ENCODE measurements at places on chromosomes 13 and 19.

- DNase-seq, result no peak
Observed at GRCh38 chr13:29454931-29455481, 140.5 kb downstream of the SLC7A1 start.

- DNase-seq, result no peak
Observed at GRCh38 chr19:29188289-29189032, 24.5 kb downstream of the UQCRFS1 start.

DNA sequence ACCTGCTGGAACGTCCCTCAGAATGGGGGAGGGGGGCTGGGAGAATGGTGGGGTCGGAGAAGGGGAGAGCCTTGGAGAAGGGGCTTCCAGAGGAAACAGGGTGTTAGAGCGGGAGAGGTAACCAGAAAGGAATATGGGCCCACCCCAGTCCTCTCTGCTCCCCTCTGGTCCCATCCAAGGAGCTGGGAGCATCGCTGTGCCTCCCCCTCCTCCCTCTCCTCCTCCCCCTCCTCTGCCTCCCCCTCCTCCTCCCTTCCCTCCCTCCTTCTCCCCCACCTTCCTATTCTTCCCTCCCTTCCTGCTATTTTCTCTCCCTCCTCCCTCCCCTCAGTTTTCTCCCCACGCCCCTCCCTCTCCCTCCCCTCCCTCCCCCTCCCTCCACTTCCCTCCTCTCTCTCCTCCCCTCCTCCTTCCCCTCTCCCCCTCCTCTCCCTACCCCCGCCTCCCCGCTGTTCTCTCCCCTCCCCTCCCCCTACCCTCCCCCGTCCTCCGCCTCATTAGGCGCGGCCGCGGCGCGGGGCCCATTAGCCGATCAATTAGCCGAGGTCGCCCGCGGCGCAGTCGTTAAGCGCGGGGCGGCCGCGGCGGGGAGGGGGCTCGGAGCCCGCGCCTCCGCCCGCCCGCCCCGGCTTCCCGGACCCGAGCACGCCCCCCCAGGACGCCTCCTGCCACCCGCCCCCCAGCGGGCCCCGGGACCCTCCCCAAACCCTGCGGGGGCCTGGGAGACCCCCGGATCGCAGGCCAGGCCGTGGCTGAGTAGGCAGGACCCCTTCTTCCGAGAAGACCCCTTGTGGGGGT lies 15.4 kb downstream of the TLE5 start:
- DNase-seq, result no peak

- DNase-seq, result no peak
Observed at GRCh38 chr13:111899714-111900389, 167.1 kb upstream of the SOX1 start.

- DNase-seq, result no peak
Observed at GRCh38 chr19:30871979-30872378, 477.3 kb downstream of the TSHZ3 start.

GRCh38 chr19:13850910-13851733 lies 25.8 kb upstream of the NANOS3 start:
- peak; percentile 81 for DNase-seq

- DNase-seq, result peak; percentile 63
Observed at GRCh38 chr13:39263033-39263432, 224.8 kb downstream of the NHLRC3 start.

DNA sequence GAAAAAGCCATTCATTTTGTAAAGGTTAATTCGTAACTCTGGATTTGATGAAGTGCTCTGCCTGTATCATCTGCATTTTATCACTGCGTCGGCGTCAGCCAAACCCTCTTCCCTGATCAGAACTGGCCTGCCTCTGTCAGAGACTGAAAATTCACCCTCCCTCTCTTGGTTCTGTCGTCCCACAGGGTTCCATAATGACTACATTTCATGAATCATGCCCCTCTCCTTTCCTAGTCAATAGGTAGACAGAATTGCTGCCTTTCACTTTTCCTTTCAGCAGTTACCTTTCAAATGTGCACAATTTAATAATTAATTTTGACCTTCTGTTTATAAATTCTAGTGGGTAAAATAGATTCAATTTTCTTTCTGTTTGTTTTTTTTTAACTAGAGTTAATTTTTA lies 423.4 kb downstream of the RFC3 start:
- no peak for DNase-seq

- no peak for DNase-seq
Observed at GRCh38 chr13:93851236-93851635, 624.6 kb downstream of the GPC6 start.

DNA sequence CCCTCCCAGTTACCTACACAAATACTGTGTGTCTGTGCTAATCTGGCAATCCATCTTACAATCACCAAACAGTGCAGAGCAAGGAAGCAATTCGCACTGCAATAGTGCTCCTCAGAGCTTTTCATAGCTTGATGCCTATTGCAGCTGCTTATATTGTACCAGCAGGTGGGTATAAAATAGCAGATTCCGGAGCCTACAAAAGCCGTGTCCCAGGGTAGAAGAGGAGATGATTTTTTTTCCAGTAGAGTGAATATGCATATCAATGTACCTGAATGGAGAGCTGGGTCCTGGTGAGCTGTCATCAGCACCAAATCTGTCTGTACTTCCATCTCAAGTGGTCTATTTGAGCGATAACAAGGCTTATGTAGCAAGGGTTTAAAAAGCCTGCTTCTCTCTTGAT lies 668.4 kb downstream of the DIAPH3 start:
- no peak for DNase-seq

- DNase-seq, result no peak
Observed at GRCh38 chr13:45232591-45232990, 31.7 kb upstream of the KCTD4 start.

- no peak for DNase-seq
Observed at GRCh38 chr19:47623151-47623920, 14.4 kb downstream of the BICRA start.

- no peak for DNase-seq
Observed at GRCh38 chr13:62564770-62565169, 1149.1 kb upstream of the PCDH20 start.

DNA sequence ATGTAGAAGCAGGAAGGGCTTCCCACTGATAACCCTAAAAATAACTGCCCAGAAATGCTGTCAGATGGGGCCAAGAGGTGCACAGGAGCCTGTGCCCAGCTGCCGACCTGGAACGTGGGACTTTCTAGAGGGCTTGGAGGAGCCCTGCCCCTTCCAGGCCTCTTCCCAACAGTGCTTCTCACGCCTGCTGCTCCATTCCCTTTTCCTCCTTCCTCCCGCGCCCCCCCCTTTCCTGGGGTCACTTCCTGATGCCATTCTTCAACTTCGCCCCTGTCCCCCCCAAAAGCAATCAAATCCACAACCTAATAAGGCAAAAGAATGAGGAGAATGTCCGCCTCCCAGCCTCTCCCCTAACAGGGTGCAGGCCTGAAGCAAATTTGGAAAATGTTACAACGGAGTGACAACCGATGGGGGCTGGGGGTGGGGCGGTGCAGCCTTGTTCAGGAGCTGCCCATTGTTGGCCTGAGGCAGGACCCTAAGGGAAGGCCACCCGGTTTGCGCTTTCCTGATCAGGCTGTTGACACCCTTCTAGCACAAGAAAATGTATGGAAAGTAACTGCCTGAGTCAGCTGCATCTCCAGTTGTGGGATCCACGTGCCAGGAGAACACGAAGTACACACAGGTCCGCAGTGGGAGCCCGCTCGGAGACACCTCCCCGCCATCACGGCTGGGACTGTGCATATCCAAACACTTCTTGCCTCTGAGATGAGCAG lies 18.7 kb downstream of the ACTN4 start:
- no peak for DNase-seq

DNA sequence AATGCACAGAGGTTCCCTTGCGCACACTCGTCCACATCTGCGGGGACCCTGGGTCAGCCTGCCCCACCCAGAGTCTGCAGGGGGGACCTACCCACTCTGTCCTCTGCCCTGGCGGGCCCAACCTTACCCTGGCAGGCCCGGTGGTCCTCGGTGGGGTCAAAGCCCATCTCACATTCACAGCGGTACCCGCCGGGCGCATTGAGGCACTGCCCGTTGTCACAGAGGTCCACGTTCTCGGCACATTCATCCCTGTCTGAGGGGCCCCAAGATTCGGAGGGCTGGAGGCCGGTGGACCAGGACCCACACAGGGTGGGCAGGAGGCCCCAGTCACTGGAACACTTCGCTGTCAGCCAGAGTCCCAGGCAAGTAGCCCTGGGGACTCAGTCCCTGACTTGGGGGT lies 38.5 kb downstream of the FBN3 start:
- DNase-seq, result no peak
